Stimulated activated CD4-positive, alpha-beta T cell treated with anti-CD3 and anti-CD28 coated beads, Interleukin-15, amount 100 ng/mL, for 1 hour (primary cell): ENCODE measurements at places on chromosomes 6 and 20.

DNA sequence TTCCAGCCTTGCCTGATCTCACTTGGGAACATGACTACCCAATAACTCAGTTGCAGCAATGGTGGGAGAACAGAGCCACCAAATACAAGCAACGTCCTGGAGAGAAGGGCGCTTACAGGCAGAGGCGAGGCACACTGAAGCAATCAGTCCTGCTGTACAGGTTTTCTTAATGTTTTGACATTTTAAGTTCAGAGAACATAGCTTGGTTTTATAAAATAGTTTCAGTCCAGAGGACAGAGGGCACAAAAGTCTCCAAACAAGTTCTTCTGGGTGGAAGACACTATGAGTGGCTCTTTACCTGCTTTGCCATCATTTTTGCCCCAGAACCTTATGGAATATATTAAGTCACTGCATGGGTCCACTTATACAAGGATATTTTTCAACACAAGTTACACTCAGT is 103.4 kb upstream of the KCNG1 start:
- no peak for DNase-seq

- no peak for DNase-seq
Observed at GRCh38 chr6:42532038-42532669, 31.7 kb upstream of the UBR2 start.

GRCh38 chr6:149242883-149243282 is 74.6 kb upstream of the TAB2 start:
- no peak for DNase-seq

- DNase-seq, result no peak
Observed at GRCh38 chr6:37946057-37946456, 126.5 kb downstream of the ZFAND3 start.

DNA sequence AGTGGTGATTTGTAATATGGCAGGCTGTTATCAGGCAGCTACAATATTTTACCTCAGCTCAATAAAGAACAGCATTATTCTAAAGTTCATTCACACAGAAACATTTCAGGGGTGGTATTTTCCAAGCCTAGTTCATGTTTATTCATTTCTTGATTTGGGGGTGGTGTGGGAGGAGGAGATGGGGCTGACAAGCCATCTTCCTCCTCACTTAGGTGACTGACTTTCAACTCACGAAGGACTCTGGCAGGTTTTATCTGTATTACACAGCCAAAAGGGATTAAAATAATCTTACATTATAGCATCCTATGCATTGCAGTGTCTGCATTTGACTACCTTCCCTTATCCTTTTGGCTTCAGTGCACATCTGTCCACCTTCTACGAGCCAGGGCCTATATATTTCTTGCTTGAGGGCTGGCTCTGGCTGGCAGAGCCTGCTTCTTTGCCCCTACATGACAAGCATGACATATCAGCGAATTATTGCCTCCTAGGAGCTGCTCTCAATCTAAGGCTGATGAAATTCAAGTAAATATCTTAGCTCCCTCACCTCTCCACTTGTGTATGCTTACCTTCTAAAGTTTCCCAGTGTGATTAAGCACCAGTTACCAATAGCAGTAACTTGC is 20.0 kb downstream of the KHDRBS2 start:
- DNase-seq, result no peak

GRCh38 chr20:48791014-48791413 is 36.8 kb downstream of the PREX1 start:
- no peak for DNase-seq

GRCh38 chr6:2111162-2111677 is 134.2 kb downstream of the GMDS start:
- DNase-seq, result no peak

DNA sequence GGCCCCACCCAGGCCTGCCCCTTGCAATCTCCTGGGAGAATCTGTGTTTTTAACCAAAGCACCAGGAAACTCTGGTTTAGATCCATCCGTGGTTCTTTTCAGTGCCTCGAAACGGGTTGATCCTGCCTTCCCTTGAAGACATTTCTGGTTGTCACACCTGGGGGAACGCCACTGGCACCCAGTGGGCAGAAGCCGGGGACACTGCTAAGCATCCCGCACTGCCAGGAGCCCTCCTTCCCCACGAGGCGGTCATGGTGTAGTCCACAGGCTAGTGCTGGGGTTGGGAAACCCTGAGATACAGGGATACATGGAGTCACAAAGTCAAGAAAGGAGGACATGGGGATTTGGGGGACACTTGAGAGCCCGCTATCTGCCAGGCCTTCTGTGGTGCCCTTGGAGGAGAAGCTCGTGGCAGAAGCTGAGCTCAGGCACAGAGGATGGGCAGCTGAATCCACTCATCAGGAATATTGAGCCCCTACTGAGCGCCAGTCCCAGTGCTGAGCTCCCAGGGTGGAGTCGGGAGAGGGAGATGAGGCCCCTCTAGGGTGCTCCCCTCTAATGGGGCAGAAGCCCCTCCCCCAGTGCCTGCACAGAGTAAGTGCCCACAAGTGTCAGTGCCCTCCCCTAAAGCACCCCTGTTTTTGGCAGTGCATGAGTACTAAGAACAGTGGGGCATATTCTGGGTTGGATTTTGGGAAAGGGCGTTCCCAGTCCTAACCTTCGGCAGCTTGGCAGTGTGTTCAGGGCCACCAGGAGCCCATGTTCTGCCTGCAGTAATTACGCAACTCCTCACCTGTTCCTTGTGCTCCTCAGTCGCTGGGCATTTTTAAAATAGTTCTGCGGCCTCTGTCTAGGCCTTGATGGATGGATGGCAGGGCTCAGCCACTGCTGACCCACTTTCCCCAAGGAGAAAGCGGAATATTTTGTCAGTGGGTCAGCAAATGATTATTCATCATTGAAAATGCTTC is 25.6 kb upstream of the PHACTR3 start:
- DNase-seq, result no peak

- DNase-seq, result no peak
Observed at GRCh38 chr6:112031960-112032359, 21.9 kb upstream of the CCN6 start.

GRCh38 chr20:46823271-46823751 is 71.3 kb upstream of the EYA2 start:
- no peak for DNase-seq

GRCh38 chr6:158705386-158706126 is 55.7 kb downstream of the SYTL3 start:
- no peak for DNase-seq

DNA sequence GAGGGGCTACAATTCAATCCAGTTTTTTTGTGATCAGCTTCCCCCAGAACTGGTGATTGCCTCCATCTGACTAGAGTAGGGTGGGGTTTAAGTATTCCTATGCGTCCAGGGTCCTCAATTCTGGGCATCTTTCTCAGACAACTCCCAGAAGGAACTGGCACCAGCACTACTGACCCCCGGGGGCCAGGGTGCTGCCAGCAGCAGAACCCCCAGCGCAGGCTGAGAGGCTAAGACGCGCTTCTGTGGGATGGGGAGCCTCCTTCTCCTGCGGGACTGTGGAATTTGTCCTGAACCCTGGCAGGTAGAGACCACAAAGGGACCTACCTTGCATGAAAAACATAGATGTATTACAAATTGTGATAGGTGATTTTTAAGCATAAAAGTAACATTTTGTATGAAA is 124.4 kb downstream of the PACRG start:
- DNase-seq, result no peak

DNA sequence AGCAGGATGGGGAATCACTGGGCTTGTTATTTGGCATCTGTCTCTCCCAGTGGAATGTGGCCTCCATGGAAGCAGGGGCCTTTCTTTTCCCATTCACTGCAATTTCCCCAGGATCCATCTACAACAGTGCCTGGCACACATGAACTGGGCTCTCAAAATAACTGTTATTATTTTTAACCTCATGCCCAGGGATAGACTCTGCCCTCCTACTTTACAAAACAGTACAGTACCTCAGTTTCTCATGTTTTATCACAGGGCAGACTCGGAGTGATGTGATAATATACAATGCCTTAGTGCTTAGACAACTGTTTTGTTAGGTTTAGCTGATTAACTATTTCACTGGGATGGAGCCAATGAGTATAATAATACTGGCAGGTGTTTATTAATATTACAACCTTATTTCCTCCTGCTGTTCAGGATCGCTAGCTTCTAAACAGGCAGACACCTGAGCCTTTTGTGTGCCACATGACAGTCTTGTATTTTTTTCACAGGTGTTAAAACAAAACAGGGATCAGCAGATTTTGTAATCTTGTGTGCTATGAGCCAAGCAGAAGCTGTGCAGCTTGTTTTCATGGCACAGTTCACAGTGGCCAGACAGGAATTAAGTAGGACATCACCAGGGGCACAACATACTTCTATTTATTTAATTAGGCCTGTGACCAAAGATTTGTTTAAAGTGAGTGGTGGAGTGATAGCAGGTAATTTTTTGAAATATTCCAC is 157.7 kb upstream of the EYA4 start:
- no peak for DNase-seq

DNA sequence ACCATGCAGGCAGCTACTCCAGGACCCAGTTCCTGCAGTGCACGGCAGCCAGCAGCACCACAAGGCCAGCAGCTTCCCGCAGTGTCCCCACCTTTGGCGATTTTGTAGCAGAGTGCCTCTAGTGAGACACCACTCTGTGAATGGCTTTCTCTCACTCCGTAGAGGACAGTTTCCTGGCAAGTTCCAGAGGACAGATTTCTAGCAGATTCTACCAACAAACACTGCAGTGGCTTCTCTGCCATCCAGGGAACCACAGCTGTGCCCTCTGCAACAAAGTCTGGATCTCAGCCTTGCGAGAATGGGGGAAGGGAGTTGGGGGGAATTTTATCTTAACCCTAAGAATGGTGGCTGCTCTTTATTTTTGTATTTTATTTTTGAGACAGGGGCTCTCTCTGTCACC is 28.7 kb downstream of the SNHG17 start:
- no peak for DNase-seq

DNA sequence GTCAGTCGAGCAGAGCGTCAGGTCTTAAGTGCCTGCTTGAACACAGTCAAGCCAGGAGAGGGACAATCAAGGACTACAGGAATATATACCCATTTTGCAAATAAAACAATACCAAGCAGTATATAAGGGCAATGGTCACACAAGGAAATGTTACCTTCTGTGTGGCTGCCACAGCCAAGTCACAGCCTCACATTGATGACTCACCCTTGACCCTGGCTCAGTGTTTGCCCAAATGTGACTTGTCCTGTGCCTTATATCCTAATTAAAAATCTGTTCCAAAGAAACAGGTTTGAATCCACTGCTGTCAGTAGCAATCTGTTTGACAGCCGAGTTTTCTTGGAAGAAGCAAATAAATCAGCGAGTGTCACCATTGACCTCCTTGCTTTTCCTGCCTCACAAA is 34.3 kb downstream of the C6orf89 start:
- no peak for DNase-seq

DNA sequence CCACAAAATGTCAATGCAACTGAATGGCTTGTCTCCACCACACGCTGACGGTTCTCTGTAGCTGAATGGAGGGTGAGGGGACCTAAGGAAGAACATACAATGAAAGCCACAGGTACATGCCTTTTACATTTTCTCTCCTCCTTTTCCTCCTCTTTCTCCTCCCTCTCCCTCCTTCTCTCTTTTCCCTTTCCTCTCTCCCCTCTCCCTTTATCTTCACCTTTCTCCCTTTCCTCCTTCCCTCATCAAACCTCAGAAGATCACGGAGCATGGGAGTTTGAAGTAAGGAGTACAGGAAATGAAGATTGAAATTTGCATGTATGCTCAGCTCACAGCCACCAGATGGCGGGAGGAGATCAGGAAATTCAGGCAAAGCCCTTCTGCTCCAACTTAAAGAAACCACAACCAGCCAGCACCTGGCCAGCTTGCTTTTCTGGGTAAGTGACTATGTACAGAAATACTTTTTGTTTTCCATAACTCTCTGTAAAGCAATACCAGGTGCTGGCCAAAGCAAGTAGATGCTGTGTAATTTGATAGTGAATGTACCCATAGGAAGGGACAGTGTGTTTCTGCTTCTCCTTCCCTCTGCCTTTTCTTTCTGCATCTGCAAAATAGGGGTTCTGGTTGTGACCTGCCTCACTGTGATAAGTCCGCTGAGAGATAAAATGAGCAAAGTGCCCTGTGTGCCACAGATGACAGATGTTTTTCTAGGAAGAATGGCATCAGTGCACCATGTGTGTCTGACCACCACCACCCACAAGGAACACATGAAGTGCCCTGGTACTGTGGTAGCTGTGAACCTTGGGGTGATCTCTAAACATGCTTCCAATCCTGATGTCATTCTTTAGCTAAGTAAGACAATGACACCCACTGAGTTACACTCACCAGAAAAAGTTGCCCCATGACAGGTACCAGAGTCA is 18.6 kb upstream of the FOXO3 start:
- peak; percentile 33 for DNase-seq

GRCh38 chr20:11553603-11554002 is 364.1 kb upstream of the BTBD3 start:
- no peak for DNase-seq

- no peak for DNase-seq
Observed at GRCh38 chr20:23003881-23004460, 31.1 kb upstream of the SSTR4 start.

DNA sequence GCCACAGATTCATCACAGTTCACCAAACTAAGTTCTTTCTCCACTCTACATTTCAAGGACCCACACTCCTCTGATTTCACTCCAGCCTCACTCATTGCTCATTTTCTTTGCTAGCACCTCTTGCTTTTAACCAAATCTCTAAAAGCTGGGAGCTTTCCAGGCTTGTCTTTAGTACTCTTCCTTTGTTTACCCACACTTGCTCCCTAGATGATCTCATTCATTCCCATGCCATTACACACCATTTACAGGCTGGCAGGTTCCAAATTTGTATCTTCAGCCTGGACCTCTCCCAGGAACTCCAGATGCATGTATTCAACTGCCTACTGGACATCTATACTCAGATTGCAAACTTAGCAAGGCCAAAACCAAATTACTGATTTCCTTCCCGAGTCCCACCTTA is 5.3 kb upstream of the GUCA1B start:
- no peak for DNase-seq

DNA sequence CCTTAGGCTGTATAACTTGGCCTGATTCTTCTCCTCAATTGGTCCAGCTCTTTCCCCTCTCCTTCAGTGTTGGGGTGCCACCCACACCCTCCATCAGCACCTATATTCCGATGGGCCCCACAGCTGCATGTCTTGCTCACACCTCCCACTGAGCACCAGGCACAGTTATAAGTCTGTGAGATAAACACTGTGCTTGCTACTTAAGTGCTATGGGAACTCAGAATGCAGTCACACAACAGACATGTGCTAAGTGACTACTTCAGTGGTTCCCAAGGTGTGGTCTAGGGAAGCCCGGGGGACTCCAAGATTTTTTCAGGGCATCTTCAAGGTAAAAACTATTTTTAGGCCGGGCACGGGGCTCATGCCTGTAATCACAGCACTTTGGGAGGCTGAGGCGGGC is 7.3 kb downstream of the ZC3H12D start:
- DNase-seq, result no peak

- no peak for DNase-seq
Observed at GRCh38 chr6:141482796-141483597, 649.7 kb upstream of the GJE1 start.

DNA sequence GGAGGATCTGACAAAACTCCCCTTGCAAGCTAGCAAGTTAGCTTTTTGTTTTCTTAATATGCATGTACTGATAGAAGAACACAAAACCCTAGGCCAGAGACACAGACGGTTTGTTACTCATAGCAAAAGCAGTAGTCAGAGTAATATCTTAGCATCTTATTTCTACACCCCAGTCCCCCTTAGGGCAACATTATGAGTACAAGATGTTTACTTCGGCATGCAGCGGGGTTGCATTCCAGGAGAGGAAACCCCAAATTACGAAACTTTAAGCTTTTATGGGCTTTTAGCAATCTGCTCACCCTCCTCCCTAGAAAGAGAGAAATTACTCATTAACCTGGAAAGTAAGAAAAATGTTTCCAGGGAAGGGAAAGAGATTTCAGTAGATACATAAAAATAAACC is 1286.9 kb downstream of the EPHA7 start:
- no peak for DNase-seq

GRCh38 chr20:10609770-10610169 is 64.0 kb downstream of the JAG1 start:
- DNase-seq, result no peak
